ENCODE measurements at places on chromosomes 7 and 10. TPM values are rescaled to one million over a fixed set of nuclear protein-coding genes. Genes with fewer than 3 reads are reported as not detected.

- DNase-seq = no peak
These were observed 35.4 kb downstream of the TET1 start for GRCh38 chr10:68595513-68595912.

DNA sequence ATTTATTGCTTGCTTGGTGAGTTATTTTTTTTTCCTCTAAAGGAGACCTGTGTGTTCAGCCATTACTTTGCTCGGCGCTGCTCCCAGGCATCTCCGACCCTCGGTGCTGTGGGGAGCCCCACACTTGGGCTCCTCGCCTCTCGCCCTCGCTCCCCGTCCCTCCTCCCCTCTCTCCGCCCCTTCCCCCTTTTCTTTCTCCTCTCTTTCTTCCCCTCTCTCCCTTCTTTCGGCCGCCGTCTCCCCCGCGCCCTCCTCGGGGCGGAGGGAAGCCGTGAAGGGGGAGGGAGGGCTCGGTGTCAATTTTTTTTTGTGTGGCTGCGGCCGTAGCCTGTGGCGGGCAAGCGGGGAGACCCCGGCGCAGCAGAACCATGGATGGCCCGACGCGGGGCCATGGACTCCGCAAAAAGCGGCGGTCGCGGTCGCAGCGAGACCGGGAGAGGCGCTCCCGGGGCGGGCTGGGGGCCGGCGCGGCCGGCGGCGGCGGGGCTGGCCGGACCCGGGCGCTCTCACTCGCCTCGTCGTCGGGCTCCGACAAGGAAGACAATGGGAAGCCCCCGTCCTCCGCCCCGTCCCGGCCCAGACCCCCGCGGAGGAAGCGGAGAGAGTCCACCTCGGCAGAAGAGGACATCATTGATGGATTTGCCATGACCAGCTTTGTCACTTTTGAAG, 1.1 kb downstream of the AUTS2 start:
- no peak for DNase-seq

- no peak for DNase-seq
These were observed 5.3 kb downstream of the WIPF3 start for GRCh38 chr7:29811586-29811985.

- DNase-seq = peak; percentile 5
These were observed 246.7 kb downstream of the ETV1 start for GRCh38 chr7:13742811-13743210.

DNA sequence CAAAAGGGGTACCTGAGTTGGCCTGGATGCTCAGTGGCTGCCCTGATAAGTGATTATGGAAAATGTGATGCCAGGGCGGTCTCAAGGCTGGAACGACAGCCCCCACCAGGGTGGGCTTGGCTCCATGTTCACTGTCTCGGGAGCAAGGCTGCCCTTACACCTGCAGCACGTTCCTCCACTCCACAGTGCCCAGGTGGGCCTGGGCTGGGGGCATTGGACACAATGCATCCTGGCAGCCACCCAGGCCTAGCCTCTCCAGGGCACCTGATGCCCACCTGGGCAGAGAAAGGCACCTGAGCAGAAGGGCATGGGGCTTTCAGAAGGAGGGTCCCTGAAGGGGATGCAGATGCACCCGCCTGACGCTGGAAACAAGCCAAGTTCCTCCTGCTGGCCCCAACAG, 548.3 kb downstream of the DNAJB6 start:
- no peak for DNase-seq

GRCh38 chr7:106270122-106270977, 14.4 kb downstream of the NAMPT start:
- DNase-seq = no peak

GRCh38 chr10:51694086-51694768, 5.2 kb downstream of the CSTF2T start:
- no peak for DNase-seq

- no peak for DNase-seq
These were observed 29.8 kb upstream of the BMPR1A start for GRCh38 chr10:86726677-86726999.

DNA sequence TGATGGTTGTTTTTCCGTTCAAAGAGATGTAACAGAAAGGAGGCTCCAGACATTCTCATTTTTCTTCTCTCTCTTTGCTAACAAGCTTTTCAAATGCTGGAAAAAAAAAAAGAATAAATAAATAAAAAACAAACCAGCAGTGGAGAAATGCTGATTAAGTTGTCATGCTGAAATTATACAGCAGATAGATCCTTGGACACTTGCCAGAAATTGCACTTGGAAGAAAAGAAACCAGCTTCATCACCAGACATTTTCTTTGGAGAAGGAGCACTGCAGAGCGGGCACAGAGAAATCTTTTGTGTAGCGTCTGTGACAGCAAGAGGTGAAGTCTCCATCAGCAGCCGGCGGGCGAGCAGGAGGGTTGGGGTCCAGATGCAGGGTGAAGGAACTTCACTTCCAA, 55.8 kb downstream of the CLRN3 start:
- DNase-seq = no peak

DNA sequence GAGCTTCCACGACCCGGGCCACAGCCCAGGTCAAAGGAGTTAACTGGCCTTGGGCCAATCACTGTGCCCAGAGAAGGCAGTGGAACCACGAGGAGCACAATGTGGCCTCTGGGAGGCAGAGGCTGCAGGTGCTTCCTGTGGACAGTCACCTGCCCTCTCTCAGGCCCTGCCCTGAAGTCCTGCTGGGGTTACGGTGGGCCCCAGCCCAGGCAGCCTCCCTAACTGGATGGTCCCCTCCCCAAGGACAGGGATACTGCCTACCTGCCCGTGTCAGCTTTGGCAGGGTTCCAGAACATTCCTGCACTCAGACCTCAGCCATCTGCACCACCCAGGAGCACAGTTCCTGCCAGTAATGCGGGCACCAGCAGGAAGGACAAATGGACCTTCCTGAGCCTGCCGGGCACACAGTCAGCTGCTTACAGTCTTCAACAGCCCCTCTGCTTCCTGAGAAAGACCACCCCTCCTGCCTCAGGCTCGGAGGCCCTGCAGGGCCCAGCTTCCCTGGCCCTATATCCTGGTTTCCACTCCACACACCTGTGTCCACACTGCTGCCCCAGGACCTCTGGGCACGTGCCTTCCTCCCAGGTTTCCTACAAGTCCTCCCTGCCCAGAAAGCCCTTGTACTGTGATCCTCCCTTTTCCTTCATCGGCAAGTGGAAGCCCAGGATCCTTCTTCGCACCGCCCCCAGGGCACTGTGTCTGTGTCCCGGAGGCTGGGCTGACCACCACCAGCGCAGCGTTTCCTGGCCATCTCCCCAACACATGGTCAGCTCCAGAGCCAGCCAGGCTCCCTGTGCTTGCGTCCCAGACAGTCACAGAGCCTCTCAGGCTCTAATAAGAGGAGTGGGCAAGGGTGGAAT, 23.3 kb downstream of the WDR86 start:
- no peak for DNase-seq

DNA sequence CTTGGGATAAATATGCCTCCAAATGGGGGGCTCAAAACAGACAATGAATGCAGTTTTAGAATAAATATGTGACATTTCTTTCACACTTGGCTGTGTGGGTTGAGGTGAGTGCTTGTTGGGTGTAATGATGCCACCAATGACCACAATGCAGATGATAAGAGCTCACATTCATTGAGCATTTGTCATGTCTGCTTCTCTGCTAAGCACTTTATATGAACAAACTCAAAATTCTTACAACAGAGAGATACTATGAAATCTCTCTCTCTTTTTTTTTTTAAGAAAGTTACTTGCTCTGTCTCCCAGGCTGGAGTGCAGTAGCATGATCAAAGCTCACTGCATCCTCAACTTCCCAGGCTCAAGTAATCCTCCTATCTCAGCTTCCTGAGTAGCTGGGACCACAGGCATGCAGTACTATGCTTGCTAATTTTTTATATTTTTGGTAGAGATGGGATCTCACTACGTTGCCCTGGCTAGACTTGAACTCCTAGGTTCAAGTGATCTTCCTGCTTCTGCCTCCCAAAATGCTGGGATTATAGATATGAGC, 185.4 kb downstream of the JCAD start:
- DNase-seq = no peak

- DNase-seq = no peak
These were observed 39.5 kb downstream of the GARS1 start for GRCh38 chr7:30634193-30634626.

- no peak for DNase-seq
These were observed 303.3 kb downstream of the SUGCT start for GRCh38 chr7:40437936-40438634.

GRCh38 chr10:118107541-118107940, 60.8 kb upstream of the RAB11FIP2 start:
- DNase-seq = no peak

- no peak for DNase-seq
These were observed 216.2 kb downstream of the SEMA3D start for GRCh38 chr7:84970670-84971069.

GRCh38 chr10:18822156-18822555, 162.9 kb downstream of the ARL5B start:
- no peak for DNase-seq

- no peak for DNase-seq
These were observed 15.5 kb upstream of the MICALL2 start for GRCh38 chr7:1474736-1475135.

DNA sequence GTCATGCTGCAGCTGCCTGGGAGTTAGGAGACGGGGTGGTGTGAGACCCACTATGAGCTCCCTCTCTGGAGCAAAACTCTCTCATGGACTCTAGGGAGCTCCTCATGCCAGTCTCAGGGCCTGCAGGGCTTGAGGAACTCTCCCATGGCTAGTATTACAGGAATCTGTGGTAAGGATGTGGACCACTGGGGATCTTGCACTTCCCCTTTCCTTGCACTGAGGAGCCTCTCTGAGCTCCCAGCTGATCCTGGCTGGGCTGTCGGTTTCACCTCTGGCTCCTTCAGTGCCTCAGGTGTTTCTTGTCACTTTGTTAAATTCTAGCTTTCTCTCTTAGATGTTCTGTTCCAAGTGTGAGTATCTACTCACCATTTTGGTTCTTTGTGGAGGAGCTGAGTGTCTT, 71.6 kb upstream of the IMMP2L start:
- no peak for DNase-seq

DNA sequence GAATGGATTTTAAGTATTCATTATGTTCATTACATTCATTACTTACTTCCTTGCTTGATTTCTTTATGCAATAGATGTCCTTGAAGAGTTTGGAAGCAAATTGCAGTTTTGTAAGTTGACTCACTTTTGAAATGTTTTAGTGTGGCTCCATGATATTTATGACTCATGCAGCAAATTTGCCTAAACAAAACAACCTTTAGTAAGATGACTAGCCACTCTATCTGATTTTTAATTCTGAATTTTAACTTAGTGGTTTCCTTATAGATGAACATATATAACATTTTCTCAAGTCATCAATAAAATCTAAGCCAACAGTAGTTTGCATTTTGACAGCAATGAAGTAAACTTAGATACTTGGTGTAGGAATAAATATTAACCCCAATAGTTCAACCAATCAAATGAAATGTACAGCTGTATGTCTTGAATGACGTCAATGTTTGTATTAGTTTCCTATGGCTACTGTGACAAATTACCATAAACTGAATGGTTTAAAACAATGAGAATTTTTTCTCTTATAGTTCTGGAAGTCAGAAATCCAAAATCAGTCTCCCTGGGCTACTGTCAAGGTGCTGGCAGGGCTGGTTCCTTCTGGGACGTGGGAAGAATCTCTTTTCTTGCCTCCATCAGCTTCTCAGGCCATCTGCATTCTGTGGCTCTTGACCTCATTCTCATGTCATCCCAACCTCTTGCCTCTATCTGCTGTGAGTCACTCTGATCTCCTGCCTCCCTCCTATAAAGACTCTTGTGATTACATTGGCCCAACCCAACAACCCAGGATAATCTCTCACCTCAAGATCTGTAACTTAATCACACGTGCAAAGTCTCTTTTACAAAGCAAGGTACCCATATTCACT, 73.4 kb downstream of the AHR start:
- DNase-seq = no peak

GRCh38 chr7:108459922-108460551, 3.8 kb upstream of the NRCAM start:
- DNase-seq = no peak

DNA sequence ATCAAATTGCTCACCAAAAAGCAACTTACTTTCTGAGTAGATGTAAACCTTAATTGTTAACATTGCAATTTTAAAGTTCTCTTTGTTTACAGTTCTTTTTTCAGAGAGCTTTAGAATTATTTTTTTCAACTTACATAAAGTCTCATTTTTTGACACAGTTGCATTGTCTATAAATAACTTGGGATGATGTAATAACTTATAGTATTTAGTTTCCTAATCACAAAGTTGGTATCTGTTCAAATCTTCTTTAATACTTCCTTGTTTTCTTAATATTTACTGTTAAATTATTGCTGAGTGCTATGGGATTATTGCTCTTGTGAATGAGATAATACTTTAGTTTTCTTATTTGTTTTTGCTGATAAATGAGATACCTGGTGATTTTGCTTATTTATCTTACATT, 18.9 kb upstream of the SUV39H2 start:
- DNase-seq = no peak

DNA sequence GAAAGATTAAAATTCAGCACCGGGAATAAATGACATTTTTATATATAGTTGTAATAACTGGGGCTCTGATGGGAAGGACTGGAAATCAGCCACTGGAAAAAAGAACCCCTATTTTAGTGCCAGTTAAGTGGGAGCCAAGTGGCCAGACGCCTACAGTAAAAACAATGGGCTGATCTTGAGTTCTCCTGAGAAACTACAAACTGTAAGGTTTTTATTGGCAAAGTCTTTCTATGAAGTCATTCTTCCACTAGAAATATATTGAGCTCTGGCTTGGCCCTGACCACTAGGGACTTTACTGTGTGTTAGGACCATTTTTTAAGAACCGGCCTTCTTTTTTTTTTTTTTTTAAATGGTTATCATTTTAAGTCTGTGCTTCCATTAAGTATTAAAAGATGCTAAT, 79.6 kb downstream of the ZNF22 start:
- no peak for DNase-seq

TAC1 gene
- total RNA-seq = not detected

CHST3 gene
- not detected for total RNA-seq

CD36 gene
- total RNA-seq = 3.6 TPM

ACSL5 gene
- total RNA-seq = 51.8 TPM

EPHB6 gene
- 48.4 TPM for total RNA-seq

PRRT4 gene
- total RNA-seq = 0.52 TPM

BAMBI gene
- not detected for total RNA-seq

ZNF853 gene
- 2.2 TPM for total RNA-seq

PNLIPRP3 gene
- not detected for total RNA-seq

ITGA8 gene
- not detected for total RNA-seq

PON1 gene
- not detected for total RNA-seq

IQUB gene
- total RNA-seq = 0.49 TPM

ZNF804B gene
- total RNA-seq = not detected
